Activated CD4-positive, alpha-beta T cell treated with anti-CD3 and anti-CD28 coated beads, Interleukin-2, amount 50 U/mL, for 1 hour (primary cell): ENCODE measurements at places on chromosomes 2 and 18.

DNA sequence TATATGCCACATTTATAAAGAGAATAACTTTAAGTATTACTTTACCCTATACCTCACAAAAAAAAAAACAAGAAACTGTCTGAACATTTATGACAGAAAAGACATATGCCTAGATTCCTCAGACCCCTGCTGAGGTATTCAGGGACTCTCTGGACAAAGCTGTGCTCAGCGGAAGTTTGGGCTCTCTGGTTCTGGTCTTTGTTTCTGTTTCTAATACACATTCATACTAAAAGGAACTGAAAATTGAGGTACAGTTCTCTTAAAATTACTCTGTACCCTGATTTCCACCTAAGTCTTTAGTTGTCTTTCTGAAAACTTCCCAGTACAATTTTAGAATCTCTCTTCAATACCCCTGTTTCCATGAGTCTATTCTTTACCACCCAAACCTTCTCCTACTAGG lies 160.3 kb downstream of the IKZF2 start:
- no peak for DNase-seq

GRCh38 chr2:219918254-219918653 lies 290.8 kb downstream of the SLC4A3 start:
- DNase-seq = no peak

- DNase-seq = no peak
These were observed 5.4 kb upstream of the CWC22 start for GRCh38 chr2:180012523-180012922.

- DNase-seq = no peak
These were observed 111.7 kb upstream of the SCN1A start for GRCh38 chr2:166239548-166239947.

- no peak for DNase-seq
These were observed 22.0 kb upstream of the POLR1B start for GRCh38 chr2:112520234-112520783.

GRCh38 chr2:216350214-216350791 lies 22.0 kb downstream of the MARCHF4 start:
- DNase-seq = peak; percentile 3

DNA sequence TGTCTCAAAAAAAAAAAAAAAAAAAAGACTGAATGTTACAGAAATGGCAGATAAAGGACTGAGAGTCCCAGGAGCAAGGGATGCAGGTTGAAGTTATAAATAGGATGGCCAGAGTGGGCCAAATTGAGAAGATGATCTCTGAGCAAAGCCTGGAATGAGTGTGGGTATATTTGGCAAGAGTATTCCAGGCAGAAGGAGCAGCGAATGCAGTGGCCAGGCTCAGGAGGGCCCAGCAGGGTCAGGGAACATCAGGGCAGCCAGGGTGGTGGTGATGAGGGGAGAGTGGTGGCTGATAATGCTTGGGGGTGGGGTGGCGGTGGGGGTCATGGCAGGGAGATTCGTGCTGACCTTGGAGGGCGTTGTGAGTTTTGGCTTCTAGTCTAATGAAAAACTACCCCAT lies 141.3 kb upstream of the AGAP1 start:
- DNase-seq = no peak

DNA sequence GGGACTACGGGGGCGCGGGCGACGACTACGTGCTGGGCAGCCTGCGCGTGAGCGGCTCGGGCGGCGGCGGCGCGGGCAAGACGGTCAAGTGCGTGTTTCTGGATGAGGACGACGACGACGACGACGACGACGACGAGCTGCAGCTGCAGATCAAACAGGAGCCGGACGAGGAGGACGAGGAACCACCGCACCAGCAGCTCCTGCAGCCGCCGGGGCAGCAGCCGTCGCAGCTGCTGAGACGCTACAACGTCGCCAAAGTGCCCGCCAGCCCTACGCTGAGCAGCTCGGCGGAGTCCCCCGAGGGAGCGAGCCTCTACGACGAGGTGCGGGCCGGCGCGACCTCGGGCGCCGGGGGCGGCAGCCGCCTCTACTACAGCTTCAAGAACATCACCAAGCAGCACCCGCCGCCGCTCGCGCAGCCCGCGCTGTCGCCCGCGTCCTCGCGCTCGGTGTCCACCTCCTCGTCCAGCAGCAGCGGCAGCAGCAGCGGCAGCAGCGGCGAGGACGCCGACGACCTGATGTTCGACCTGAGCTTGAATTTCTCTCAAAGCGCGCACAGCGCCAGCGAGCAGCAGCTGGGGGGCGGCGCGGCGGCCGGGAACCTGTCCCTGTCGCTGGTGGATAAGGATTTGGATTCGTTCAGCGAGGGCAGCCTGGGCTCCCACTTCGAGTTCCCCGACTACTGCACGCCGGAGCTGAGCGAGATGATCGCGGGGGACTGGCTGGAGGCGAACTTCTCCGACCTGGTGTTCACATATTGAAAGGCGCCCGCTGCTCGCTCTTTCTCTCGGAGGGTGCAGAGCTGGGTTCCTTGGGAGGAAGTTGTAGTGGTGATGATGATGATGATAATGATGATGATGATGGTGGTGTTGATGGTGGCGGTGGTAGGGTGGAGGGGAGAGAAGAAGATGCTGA lies 1.4 kb downstream of the SOX11 start:
- no peak for DNase-seq

GRCh38 chr2:9217838-9218770 lies 11.5 kb downstream of the ASAP2 start:
- no peak for DNase-seq

GRCh38 chr2:74917702-74918619 lies 40.5 kb upstream of the POLE4 start:
- DNase-seq = no peak

DNA sequence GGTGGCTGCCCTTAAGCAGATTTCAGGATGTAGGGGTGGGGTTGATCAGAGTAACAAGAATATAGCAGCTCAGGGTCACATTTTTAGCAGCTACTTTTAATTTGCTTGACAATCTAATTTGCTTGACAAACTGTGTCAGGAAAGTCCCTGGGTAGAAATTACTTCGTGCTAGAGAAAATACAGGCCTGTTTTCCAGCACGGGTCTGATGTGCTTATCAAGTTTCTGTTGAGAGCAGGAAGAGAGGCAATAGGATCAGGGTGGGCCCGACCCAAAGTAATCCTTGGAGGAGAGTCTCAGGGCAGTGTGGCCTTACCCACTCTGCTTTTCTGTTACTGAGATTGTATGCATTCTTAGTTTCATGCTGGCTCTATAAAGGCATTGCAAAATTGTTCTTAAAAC lies 221.5 kb downstream of the TSN start:
- DNase-seq = no peak

DNA sequence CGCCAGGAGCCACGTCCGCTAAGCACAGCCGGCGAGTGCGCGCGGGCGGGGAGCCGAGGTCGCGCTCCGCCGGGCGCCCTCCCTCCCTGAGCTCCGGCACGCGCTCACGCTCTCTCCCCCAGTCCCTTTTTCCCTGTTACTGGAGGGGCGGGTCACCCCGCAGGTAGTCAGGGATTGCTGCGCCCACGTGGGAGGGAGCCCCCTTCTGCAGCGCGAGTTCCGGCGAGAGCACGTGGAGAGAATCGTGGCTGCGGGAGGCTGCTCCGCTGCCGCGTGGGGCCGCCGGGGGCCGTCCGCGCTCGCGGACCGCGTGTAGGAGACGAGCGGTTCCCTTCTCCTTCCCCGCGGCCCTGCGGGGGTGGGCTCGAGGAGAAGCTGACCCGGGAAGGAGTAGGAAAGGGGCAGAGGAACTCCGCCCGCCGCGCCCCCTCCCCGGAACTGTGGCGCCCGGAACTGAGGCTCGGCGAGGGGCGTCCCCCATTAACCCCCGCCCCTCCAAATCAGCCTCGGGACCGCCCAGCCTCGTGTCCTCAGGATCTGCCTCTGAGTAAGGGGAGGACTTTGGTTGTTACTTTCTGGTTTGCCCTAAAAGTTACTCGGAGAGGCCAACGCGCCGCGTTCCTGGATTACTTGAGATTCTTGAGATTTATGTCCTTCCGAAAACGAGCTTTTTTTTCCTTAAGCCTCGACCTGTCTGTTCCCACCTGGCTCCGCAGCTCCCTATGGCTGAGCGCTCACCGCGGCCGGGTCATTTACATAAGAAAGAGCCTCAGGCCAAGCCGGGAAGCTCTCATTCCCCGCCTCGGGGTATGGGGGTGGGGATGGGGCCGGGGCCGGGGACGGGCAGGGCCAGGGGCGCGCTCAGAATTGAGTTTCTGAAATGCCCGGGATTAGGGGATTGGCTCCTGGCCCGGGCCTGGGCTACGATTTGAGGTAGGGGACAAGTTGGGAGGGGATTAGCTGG lies 1.1 kb downstream of the HK2 start:
- DNase-seq = peak; percentile 42

- no peak for DNase-seq
These were observed 12.9 kb downstream of the SAG start for GRCh38 chr2:233320470-233320869.

- DNase-seq = no peak
These were observed 182.2 kb downstream of the ZFP36L2 start for GRCh38 chr2:43044093-43044681.

GRCh38 chr2:236078297-236079255 lies 89.6 kb downstream of the GBX2 start:
- no peak for DNase-seq

- DNase-seq = no peak
These were observed 43.8 kb downstream of the SH2D6 start for GRCh38 chr2:85462322-85462721.

DNA sequence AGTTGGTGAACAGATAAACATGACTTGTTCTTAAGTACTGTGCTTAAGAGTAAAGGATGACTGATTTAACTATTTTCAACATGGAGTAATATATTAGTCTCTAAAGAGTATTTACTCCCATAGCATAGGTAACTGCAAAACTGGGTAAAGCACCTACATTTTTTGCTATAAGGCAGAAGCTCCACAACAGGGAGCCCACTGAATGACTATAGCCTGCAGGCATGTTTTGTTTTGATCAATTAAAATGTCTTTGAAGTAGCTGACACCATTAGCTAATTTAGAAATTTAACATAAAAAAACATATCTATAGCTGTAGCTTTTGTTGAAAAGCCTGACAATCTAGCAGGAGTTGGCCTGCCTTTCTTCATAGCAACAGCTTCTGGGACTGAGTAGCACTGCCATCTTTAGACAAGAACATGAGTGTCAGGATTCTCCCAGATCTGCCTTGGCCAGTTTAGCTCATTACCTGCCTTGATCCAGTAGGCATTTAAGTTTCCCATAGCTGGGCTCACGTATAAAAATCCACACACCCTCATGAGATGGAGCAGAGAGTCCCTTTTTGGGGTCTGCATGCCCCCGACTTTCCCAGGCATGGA lies 1935.1 kb upstream of the PIK3C3 start:
- DNase-seq = no peak

DNA sequence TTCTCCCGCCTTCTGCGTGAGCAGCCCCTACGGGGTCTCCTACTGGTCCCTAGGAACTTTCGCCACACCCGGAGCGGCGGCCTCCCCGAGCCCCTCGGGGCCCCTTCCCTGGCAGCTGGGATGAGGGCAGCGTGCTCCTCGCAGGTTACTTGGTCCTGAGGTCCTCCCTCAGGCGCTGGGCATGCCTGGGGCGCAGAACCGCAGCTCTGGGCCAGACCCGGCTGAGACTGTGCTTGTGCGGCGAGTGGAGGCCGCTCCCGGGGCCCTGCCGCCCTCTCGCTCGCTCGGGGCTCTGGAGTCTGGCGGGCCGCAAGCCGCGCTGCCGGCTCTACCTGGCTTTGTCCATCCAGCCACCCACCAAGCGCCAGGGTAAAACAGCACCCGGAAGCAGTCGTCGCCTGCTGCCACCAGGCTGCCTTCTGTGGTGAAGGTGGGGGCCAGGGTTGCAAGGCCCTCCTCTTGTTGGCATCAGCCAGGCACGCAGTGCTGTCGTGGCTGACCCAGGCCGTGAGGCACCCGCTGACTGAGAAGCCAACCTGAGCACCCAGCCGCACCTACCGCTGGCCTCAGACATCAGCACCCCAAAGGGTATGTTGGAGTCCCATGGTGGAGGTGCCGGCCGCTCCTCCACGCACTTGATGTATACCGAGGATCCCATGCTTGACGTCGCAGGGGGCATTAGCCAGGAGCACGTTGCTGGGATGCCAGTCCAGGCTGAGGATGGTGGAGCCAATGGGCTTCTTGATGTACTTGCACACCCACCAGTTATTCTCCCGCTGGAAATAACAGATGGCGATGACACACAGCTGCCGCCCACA lies 46.1 kb upstream of the PTH2R start:
- DNase-seq = no peak

DNA sequence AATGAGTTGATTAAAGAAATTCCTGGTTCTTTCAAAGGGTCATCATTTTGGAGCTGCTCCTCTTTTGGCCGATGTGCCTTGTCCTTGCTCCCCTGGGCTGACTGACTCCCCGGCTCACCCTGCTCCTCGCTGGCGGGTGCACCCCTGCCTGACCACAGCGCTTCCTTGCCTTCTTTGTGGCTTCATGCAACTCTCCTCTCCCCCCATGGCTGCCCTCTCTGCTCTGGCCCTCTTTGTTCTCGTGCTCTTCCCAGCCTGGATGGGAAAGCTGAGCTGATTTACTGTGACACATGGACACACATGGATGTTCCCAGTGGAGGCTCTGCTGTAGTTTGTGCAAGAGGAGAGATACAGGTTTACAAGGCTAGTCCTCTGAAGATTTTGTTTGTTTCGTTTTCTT lies 234.6 kb downstream of the HAUS1 start:
- no peak for DNase-seq

GRCh38 chr2:170601489-170601888 lies 113.6 kb upstream of the SP5 start:
- DNase-seq = no peak

GRCh38 chr2:36667931-36668330 lies 28.6 kb upstream of the VIT start:
- DNase-seq = no peak

- DNase-seq = no peak
These were observed 23.2 kb upstream of the NPC1 start for GRCh38 chr18:23609390-23610023.

GRCh38 chr18:13220361-13220991 lies 1.9 kb downstream of the LDLRAD4 start:
- no peak for DNase-seq

DNA sequence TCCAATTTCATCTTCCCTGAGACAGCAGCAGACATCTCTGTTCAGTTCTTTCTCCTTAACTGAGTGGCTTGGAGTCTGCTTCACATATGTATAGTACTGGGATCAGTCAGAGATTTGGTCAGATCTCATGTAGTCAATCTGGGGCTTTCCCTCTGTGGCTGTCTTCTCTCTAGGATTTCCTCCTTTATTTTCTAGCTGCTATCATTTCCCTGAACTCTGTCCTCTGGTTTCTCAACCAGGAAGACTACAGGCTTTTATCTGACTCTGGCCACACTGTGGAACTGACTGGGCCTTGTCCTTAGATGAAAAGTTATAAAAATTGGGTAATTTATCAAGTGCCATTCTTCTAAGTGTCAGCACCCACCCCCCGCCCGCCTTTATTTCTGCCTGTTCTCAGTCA lies 121.0 kb downstream of the RAPGEF4 start:
- DNase-seq = no peak

- DNase-seq = no peak
These were observed 184.9 kb downstream of the RTP5 start for GRCh38 chr2:242054406-242054805.

GRCh38 chr2:127063701-127064590 lies 43.0 kb downstream of the BIN1 start:
- DNase-seq = no peak

GRCh38 chr2:51401546-51401945 lies 369.6 kb upstream of the NRXN1 start:
- DNase-seq = no peak

- no peak for DNase-seq
These were observed 11.1 kb upstream of the MYL12A start for GRCh38 chr18:3236470-3236869.

- DNase-seq = no peak
These were observed 91.9 kb upstream of the KLHL29 start for GRCh38 chr2:23293063-23293462.
